Neural progenitor cell (in vitro differentiated cells): ENCODE measurements at places on chromosomes 16 and 17. TPM values are rescaled to one million over a fixed set of nuclear protein-coding genes. Genes with fewer than 3 reads are reported as not detected.

PLEKHG4 gene
- total RNA-seq: 4.0 and 6.2 TPM in 2 replicates

PRMT7 gene
- total RNA-seq: 70.2 and 79.7 TPM in 2 replicates

DNA sequence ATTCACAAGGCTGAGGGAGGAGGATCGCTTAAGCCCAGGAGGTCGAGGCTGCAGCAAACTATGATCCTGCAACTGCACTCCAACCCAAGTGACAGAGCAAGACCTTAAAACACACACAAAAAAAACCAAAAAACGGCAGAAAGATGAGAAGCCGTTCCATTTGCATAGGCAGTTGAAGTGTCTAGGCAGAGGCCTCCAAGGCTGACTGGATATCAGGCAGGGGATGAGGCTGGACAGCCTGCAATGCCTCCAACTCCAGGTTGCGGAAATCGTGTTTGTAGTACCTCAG, 2.0 kb upstream of the FBXL19 start:
- H3K27ac ChIP-seq: no peak overlapping the region
- peaks cover 4% of the 10 kb centered on the region for H3K4me1 ChIP-seq
- no peaks in the 10 kb centered on the region for H3K27me3 ChIP-seq
- H3K4me3 ChIP-seq: peak overlapping the region; percentile 61
- no peaks in the 10 kb centered on the region for H3K36me3 ChIP-seq

GRCh38 chr16:2776500-2777139, 460 bp downstream of the ELOB start:
- peak overlapping the region; percentile 99 for H3K4me3 ChIP-seq
- peaks cover 20% of the 10 kb centered on the region for H3K4me1 ChIP-seq
- H3K27ac ChIP-seq: no peak overlapping the region

KRTAP2-3 gene
- not detected in 2 replicates for total RNA-seq

GRCh38 chr16:17578981-17579874, 108.5 kb upstream of the XYLT1 start:
- no peaks in the 10 kb centered on the region for H3K27me3 ChIP-seq
- DNase-seq: peak; percentile 88
- H3K36me3 ChIP-seq: no peaks in the 10 kb centered on the region

DNA sequence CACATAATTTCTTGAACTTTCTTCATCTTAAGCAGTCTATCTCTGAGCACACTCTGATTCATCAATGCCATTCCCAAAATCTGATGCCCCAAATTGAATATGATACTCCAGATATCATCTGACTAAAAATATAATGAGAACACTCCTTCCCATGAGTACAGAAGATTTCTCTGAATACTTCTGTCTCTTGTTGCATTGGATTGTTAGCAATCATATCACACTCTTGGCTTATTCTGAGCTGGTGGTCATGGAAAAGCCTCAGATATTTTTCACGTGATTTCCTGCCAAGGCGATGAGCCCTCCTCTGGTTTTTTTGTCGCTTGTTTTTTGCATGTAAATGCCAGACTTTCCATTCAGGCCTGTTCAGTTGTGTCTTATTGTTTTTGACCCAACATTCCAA, 87.2 kb downstream of the NOG start:
- no peak overlapping the region for H3K27ac ChIP-seq
- H3K36me3 ChIP-seq: no peaks in the 10 kb centered on the region
- H3K4me1 ChIP-seq: no peaks in the 10 kb centered on the region
- DNase-seq: no peak
- peaks cover 46% of the 10 kb centered on the region for H3K27me3 ChIP-seq
- no peak overlapping the region for H3K4me3 ChIP-seq

GRCh38 chr17:57266902-57267311, 10.6 kb downstream of the MSI2 start:
- H3K4me1 ChIP-seq: peaks cover 28% of the 10 kb centered on the region
- H3K4me3 ChIP-seq: no peak overlapping the region
- H3K27me3 ChIP-seq: no peaks in the 10 kb centered on the region

DNA sequence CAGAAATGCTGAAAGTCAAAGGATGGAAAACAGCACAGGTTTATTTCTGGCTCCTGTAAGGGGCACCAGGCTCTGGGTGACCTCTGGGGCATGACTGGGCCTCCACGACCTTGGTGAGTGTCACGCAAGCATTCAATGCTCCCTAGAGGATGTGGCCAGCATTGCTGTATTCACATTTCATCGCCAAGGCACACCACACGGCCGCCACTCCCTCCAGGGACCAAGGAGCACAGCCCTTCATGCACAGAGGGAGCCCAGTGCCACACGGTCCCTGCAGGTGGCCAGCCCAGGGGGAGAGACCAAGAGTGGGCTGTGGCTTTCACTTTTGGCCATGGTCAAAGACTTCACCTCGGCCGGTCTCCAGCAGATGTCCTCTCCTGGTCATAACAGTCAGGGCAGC, 137.4 kb upstream of the TNRC6C start:
- DNase-seq: no peak
- no peaks in the 10 kb centered on the region for H3K27me3 ChIP-seq
- no peak overlapping the region for H3K27ac ChIP-seq
- no peak overlapping the region for H3K4me3 ChIP-seq
- H3K4me1 ChIP-seq: peaks cover 14% of the 10 kb centered on the region

RAB26 gene
- total RNA-seq: 2.1 and 4.4 TPM in 2 replicates

KRT12 gene
- not detected in 2 replicates for total RNA-seq

DNA sequence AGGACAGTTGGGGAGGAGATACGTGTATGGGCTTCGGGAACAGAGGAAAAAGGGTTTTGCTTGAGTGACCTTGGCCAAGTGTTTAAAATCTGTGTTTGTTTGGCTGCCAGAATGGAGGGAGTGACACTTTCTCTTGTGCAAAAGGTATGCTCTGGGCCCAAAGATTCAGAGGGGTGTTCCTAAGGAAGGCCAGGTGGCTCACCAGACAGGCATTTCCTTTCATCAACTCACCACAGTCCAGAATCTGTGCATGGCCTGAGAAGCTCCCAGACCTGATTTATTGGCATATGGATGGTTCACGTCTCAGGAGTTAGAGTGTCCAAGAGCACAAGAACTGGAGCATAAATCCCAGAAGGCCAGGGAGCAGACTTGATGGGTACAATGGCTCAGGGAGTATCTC, 53.4 kb upstream of the NLK start:
- no peaks in the 10 kb centered on the region for H3K27me3 ChIP-seq
- no peak overlapping the region for H3K27ac ChIP-seq
- no peak overlapping the region for H3K4me3 ChIP-seq
- no peak for DNase-seq

DNA sequence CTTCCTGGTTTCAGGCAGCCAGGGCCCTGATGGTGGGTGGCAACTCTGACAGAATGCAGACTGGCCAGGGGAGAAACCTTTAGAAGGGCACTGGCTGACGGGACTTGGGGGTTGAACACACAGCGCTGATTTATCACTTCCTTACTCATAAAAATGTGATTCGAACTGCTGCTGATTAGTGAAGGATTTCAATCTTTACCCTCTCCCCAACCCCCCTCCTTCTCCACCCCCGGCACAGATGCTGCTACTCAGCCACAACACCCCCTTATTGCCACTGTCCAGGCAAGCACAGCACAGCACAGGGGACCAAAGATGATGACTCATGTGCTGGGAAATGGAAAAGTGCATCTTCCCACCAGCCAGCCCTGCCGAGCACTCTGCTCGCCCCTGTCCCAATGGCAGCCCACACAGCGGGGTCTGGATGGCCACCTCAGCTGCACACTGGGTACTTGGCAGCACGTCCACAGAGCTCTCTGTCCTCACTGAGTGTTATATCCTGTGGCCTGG, 70.1 kb downstream of the SMG6 start:
- peaks cover 3% of the 10 kb centered on the region for H3K4me1 ChIP-seq
- no peaks in the 10 kb centered on the region for H3K36me3 ChIP-seq
- H3K27ac ChIP-seq: no peak overlapping the region
- no peak for DNase-seq

MT2A gene
- total RNA-seq: 1.3 TPM in 1 of 2 replicates, not detected in the other

DNA sequence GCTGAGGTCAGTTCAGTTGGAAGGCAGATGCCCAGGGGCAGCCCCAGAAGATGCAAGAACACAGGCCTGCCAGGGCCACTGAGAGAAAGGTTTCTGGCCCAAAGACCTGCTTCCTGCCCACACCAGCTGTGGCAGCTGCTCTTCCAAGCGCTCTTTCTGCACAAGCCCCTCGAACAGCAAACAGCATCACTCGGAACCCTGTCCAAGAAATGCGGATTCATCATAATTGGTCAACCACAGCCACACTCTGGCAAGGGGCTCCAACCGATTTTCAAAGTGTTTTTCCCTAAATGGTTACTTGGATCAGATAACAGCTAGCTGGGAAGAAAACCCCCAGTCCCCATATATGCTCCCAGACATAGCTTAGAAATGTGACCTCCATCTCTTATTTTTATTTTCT, 71.1 kb upstream of the DNAH17 start:
- H3K27me3 ChIP-seq: no peaks in the 10 kb centered on the region
- no peak for DNase-seq
- no peak overlapping the region for H3K27ac ChIP-seq
- H3K36me3 ChIP-seq: no peaks in the 10 kb centered on the region

DNA sequence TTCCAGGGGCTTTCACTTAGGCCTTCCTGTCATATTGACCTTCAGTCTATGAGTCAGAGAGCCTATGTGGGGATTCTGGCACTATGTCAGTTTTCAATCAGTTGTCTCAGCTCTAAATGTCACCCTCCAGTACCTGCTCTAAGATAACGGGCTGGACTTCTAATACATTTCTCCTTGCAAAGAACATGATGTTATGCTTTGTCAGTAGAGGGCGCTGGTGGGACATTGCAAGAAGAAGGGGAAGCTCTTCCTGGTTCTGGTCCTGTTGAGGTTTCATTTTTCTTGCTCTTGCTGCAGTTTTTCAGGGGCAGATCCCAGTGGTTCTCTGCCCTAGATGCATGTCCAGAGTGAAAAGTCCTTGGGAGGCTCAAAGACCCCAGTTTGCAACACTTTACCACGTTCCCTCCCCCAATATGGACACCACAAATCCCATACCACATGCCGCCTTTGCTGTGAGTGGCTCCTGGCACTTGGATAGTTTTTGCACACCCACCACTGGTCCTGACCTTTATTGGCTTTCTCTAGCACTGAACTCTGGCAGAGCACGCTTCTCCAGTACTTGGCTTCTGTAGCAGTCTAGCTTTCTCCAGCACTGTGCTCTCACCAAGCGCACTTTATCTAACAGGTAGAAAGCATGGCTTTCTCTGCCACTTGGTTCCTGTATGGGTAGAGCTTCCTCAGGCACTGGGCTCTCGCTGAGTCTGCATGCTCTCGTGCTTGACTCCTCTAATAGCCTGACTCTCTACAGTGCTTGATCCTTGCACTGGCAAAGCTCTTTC, 49.0 kb downstream of the BCL7C start:
- DNase-seq: peak; percentile 89
- no peak overlapping the region for H3K27ac ChIP-seq
- no peaks in the 10 kb centered on the region for H3K27me3 ChIP-seq
- H3K4me1 ChIP-seq: no peaks in the 10 kb centered on the region
- no peaks in the 10 kb centered on the region for H3K36me3 ChIP-seq
- no peak overlapping the region for H3K4me3 ChIP-seq

GRCh38 chr16:28846933-28847273, 755 bp upstream of the TUFM start:
- peak; percentile 21 for DNase-seq
- H3K4me3 ChIP-seq: peak overlapping the region; percentile 75
- no peaks in the 10 kb centered on the region for H3K4me1 ChIP-seq
- H3K27ac ChIP-seq: no peak overlapping the region
- no peaks in the 10 kb centered on the region for H3K36me3 ChIP-seq
- H3K27me3 ChIP-seq: no peaks in the 10 kb centered on the region

SLC25A19 gene
- total RNA-seq: 5.2 and 10.4 TPM in 2 replicates

DNA sequence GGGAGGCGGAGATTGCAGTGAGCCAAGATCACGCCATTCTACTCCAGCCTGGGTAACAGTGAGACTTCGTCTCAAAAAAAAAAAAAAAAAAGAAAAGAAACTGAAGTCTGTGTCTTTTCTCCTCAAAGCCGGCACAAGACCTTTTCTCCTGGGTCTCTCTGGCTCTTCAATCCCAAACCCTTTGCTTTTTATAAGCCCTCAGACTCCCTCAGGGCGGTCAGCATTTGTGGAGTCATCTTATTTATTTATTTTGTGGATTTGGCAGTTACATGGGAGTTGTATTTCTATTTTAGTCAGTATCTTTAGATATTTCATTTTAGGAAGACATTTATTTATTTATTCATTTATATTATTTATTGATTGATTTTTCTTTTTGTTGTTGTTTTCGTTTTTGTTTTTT, 57.7 kb upstream of the MAP3K14 start:
- no peak overlapping the region for H3K4me3 ChIP-seq
- no peak for DNase-seq
- H3K4me1 ChIP-seq: peaks cover 14% of the 10 kb centered on the region
- H3K27ac ChIP-seq: no peak overlapping the region

GRCh38 chr17:64281962-64282752, 19.1 kb upstream of the TEX2 start:
- H3K36me3 ChIP-seq: no peaks in the 10 kb centered on the region
- no peak overlapping the region for H3K27ac ChIP-seq
- peak; percentile 87 for DNase-seq
- no peak overlapping the region for H3K4me3 ChIP-seq
- H3K4me1 ChIP-seq: no peaks in the 10 kb centered on the region

- no peaks in the 10 kb centered on the region for H3K27me3 ChIP-seq
- DNase-seq: no peak
- H3K36me3 ChIP-seq: no peaks in the 10 kb centered on the region
- no peak overlapping the region for H3K4me3 ChIP-seq
- peaks cover 20% of the 10 kb centered on the region for H3K4me1 ChIP-seq
These were observed 71.2 kb downstream of the PLD6 start for GRCh38 chr17:17134957-17135333.

EFNB3 gene
- 5.8 and 17.7 TPM in 2 replicates for total RNA-seq

DNA sequence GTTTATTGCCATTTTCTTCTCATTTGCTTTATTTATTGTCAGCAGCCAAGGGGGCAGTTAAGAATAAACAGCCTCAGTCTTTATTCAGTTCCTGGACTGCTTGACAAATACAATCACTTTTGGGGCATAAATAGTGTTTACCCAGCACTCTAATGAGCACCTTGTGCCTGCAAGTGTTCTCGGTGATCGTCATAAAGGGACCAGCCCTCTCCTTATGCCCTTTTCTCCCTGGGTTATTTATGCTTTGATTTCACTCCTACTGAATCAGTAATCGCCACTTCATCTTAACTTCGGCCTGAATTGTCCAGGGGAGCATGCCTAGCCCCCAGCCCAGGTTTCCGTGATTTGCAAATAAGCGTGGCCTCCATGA, 55.7 kb upstream of the CACNG5 start:
- no peaks in the 10 kb centered on the region for H3K27me3 ChIP-seq
- H3K4me3 ChIP-seq: no peak overlapping the region
- no peak overlapping the region for H3K27ac ChIP-seq
- peaks cover 35% of the 10 kb centered on the region for H3K4me1 ChIP-seq
- DNase-seq: no peak

- H3K4me1 ChIP-seq: no peaks in the 10 kb centered on the region
- H3K36me3 ChIP-seq: no peaks in the 10 kb centered on the region
- no peak for DNase-seq
These were observed 260.7 kb upstream of the CA10 start for GRCh38 chr17:52419229-52419641.

CBFA2T3 gene
- total RNA-seq: 0.15 and 0.22 TPM in 2 replicates
